Urothelium cell line (cell line): ENCODE measurements at places on chromosomes 2 and 18.

DNA sequence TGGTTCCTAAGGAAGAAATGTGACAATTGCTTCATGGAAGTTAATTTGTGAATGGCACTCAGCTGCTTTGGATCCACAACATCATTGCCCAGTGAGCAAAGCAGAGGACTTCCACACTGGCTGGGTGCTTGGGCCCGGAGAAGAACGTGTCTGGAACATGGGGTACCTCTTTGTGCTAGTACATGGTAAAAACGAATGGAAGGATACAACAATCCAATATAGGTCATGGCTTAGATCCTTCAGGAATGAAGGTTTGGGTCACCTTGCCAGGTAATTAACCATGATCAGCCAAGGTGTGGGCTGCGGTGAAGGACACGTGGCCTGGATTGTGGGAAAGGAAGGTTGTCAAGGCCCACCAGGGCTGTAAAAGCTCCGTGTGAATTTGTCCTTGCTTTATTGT is 245.9 kb upstream of the HS6ST1 start:
- no peak for DNase-seq

- DNase-seq: no peak
These were observed 81.0 kb upstream of the TMEM18 start for GRCh38 chr2:758073-758820.

DNA sequence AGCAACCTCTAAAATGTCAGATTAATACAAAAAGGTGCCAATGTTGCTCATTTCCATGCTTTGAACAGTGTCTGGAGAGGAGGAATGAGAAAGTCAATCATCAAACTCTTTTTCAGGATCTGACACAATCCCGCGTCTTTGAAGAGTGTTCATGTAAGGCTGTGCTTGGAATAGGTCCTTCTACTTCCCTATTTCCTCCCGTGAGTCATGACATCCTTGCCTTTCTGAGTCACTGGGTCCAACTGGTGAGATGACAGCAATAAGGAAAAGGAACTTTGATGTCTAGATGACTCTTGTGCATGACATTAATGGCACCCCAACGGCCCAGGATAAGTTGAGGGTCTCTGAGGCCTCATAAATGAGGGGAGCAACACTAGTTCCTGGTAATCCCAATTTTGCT is 109.0 kb upstream of the CELF4 start:
- no peak for DNase-seq

DNA sequence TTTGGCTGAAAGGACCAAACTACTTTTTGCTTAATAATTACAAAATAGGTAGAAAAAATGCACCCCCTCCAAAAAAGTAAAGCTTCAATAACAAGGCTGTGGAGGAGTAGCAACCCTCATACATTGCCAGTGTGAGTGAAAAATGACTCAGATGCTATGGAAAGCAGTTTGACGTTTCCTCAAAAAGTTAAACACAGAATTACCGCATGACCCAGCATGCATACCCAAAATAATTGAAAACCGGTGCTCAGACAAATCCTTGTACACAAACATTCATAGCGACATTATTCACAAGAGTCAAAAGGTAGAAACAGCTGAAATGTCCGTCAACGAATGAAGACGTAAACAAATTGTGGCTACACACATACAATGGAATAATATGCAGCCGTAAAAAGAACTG is 38.8 kb upstream of the DAPL1 start:
- DNase-seq: no peak

- no peak for DNase-seq
These were observed 90.5 kb downstream of the HNRNPLL start for GRCh38 chr2:38512211-38512610.

DNA sequence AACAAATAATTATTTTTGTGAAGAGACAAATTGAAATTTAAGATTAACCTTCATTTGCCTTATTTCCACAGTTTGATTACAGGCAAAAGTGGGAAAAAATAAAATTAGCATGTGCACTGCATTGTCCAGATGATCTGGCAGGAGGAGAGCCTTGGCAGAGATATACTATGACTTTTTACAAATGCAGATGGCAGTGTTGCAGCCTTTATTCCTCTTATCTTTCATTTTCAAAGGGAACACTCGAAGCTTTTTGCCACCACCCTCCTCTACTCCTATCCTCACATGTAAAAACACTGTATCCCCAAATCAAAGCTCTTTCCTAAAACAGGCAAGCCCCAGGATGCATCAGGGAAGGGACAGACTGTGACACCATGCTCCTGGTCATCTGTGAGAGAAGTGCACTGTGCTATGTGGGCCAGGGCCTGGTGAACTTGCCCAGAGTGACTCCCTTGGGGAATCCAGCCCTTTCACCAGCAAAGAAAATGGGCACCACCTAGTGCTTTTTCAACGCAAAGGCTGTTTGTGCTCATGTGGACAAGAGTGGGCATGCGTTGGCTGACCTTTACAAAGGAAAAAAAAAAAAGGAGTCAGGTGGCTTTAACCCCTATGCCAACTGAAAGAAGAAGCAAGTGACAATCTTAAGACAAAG is 74.7 kb upstream of the ETAA1 start:
- peak; percentile 81 for DNase-seq

DNA sequence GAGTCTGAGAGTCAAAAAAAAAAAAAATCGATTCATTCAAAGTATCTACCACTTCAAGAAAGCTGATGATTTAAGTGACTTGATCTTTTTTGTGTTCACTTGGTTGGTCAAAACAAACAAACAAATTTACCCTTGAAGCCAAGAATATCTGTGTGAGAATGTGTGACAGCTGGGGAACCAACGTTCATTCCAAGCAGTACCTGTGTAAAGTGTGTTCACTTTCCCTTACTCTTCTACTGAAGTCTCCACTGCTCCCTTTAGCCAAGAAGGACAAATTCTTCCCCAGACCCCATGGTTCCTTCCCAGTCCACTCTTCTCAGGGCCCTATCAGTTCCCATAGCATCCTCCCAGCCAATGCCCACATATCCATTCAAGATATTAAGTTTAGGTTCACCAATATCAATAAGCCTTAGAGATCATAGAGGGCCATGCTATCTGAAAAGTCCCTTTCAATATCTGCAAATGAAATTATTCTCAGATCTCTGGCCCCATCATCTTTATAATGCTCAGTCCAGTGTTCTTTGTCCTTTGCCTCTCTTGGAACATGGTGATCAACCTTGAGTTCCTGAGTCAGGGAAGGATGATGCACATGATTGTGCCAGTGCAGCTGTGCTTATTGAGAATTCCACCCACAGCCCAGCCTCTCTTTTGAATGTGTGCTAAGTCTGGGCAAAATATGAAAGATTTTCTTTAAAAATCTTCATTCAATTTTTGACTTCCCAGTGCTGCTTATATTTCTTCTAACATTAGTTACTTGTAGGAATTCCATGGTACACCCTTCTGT is 82.8 kb upstream of the DTNA start:
- DNase-seq: no peak

DNA sequence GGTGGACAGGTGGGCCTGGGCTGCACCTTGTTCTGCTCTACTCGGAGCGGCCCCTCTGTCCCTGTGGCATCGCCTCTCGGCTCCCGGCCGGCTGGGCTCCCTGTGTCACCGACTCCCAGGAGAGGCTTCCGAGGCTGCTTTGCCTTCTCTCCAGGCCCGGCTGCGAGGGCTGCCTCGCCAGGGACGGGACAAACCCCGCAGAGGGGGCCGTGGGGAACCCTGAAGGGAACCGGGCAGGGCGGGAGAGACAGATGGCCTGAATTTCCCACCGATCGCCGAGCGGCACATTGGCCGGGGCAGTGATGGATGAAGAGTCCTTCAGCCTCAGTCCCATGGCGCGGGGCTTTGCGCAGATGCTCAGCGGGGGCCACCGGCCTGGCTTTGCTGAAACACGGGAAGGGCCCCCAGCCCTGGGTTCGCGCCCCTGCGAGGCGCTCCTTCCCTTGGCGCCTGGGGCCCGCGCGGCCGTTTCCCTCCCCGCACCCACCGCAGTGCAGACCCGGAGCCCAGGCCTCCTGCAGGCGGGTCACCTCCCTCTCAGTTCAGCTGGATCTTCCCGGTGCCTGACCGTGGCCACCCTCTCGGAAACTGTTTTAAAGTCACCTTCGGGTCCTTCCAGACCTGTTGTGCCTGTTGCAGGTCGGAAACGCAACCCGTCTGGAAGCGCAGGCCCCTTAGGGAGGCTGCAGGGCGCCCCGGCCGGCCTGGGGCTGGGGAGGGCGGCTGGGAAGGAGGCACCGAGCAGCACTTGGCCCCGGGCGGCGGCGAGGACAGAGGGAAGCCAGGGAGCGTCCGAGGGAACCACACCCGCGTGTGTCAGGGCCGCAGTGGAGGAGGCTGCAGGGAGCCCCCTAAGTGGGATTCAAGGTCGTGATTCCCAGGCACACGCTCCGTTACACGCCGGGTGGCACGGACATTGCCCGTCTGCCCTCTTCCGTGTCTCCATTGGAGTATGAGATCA is 341.9 kb upstream of the SALL3 start:
- no peak for DNase-seq

DNA sequence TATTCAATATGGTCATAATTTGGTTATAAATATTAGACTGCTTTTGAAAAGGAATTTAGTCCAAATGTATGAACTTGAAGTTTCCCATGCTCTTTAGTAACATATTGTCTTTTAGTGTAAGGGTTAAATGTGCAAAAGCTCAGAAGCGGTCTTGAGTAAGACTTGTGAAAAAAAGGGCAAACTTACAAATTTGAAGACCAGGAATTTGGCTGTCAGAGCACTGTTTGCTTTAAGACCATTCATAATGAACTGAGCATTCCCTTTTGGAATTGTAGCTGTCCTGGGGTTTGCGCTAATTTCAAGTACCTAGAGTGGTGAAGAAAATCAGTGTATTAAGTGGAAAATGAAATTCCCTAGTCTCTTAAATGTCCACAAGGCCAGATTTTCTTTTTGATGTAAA is 6.9 kb upstream of the ZEB2 start:
- DNase-seq: no peak

DNA sequence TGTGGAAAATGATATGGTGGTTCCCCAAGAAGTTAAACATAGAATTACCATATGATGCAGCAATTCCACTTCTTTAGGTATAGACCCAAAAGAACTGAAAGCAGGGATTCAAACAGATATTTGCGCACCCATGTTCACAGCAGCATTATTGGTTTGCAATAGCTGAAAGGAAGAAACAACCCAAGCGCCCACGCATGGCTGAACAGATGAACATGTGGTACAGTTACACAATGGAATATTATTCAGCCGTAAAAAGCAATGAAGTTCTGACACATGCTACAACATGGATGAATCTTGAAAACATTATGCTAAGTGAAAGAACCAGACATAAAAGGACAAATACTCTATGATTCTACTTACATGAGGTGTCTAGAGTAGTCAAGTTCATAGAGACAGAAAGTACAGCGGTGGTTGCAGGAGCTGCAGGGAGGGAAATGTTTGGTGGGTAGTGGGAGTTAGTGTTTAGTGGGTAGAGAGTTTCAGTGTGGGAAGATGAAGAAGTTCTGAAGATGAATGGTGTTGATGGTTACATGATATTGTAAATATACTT is 26.7 kb upstream of the ASPRV1 start:
- no peak for DNase-seq
